Esophagus squamous epithelium (tissue), 5 donors: ENCODE measurements at places on chromosomes 4 and X. TPM values are rescaled to one million over a fixed set of nuclear protein-coding genes. Genes with fewer than 3 reads are reported as not detected.

GRCh38 chr4:139455126-139455538, 1.2 kb downstream of the RAB33B start:
- DNase-seq = no peak

Gene RTL9
- not detected for total RNA-seq

DNA sequence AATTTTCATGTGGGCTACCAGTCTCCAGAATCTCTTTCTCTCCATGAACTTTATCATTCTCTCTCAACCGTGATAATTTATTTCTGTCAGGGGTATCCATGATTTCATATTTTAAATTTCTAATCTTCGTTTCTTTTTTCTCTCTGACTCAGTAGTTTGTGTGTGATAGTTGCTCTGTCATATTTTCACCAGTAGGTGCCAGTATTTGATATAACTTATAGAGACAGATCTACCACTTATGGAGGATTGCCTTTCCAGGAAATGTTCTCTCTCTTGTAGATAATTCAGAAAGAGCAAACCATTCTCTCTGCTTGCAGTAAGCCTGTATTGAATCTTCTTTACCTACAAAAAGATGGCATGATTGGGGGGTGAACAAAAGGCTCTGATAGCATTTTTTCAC, 79.3 kb upstream of the DYNLT3 start:
- DNase-seq = no peak

DNA sequence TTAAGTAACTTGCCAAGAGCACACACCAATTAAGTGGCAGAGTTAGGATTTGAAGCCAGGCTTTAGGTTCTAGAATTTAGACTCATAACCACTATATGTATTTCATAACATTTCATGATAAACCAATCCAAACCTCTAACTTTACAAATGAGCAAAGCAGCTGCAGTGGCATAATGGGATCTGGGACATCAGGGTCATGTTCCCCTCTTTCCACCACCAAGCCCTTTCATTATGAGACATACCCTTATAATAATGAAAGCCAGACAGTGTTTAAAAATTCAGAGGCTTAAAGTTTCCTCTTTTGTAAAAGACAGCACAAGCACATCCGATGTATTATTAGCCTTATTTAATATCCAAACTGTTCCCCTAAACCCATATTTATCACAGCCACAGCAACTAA, 28.3 kb upstream of the AMELX start:
- DNase-seq = no peak

DNA sequence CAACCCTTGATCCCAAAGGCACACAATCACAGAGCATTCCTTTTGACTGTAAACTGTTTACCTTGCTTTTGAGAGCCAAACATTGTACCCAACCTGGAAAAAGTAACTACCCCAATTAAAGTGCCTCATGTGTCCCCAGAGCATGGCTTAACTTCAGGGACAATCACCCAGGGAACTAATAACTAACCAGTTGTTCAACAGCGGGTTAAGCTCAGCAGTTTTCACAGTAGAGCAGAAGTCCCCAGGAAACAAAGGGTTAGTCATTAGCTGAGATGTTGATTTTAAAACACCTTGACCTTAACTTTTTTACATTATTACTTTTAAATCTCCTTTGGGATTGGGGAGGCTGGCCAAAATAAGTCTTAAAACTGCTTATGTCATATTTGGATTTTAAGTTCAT, 94.8 kb downstream of the RELL1 start:
- DNase-seq = no peak

- DNase-seq = no peak
Observed at GRCh38 chrX:140715787-140716186, 6.2 kb downstream of the LINC00632 start.

DNA sequence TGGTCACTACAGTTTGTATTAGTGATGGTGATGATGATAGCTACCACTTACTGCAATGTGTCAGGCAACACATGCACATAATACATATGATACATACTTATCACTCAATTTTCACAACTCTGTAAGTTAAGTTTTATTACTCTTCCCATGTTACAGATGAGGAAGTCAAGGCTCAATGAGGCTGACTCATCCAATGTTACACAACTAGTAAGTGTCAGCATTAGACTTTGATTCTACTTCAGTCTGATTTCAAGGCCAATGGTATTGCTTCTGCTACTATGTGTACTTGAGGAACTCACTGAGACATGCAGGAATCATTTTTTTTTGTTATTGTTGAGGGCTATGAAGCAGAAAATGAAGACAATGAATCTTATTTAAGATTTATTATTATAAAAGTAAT, 96.4 kb upstream of the TRPC5OS start:
- DNase-seq = no peak

DNA sequence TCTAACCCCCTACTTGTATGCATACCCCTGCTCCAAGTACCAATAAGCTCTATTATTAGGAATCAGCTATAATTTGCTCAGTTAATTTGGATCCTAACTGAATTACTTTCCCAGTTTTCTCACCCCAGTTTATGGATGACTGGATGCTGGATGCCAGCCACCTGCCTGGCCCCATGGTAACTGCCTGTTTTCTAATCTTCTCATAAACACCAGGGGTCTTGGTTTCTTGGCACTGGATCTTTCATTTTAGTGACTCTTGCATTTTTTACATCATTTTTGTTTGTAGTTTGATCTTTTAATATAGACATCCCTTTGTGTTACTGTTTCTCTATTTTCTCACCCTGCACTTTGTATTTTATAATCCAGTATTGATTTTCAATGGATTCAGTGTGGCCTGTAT, 246.8 kb downstream of the ADGRL3 start:
- no peak for DNase-seq

- no peak for DNase-seq
Observed at GRCh38 chr4:119510395-119511149, 118.0 kb downstream of the PDE5A start.

DNA sequence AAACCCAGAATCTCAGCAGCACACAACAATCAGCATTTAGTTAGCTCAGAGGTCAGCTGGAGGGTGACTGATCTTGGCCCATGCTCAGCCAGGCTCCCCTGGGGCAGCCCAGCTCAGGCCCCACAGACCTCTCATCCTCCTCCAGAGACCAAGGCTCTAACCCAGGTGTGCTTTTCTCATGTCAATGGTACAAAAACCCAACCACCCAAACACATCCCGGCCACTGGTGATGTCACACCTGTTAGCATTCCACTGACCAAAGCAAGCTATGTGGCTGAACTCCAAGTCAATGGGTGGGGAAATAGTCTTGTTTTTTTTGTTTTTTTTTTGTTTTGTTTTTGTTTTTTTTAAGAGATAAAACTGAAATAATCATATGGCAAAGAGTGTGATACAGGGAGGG, 77.5 kb downstream of the CYTL1 start:
- no peak for DNase-seq

DNA sequence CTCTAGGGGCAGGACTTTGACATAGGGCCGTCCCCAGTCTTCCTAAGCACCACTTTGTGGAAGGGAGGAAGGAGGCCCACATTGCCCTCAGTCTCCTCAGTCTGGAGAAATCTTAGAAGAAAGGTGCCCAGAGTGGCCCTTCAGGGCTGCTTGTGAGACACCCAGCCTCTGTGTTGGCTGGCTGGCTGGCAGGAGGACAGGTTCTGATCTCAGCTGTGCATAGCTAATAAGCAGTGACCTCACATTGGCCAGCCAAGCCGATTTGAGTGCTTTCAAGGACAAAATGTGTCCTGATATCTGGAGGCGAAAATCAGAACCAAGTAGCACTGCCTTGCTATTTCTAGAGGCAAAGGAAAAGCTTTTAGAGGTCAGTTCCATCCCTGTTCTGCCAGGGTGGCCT, 211.5 kb downstream of the BCOR start:
- DNase-seq = no peak

Gene HTN1
- total RNA-seq = not detected

DNA sequence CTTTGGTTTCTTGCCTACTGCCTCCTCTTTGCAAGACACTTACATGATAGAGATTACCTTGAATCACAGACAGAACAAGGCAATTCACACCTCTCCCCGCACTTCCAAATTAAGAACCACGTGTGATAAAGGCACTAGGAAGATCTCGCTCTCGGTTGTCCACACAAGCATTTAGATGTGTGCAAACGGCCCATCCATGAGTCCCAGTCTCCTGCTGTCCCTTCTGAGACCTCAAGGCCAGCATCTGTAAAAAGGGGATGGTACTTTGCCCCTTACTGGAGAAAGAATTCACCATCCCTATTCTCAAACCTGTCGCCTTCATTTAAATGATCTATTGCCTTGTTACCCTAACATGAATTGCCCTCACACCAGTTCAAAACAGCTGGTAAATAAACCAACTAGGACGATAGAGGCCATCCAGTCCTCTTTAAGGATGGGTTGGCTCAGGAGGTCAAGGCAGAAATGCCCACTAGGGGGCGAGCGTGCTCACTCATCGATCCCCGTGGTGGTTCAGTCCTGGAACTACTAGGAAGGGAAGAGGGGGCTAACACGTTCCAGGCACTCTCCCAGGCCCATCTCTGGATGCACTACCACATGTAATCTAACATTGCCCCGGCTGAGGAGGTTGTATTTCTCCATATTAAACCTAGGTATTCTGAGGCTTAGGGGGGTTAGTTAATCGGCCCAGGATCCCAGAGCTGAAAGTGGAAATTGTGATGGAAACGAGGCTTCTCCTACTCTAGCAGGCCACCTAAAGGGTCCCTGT, 95.8 kb downstream of the DHX15 start:
- DNase-seq = no peak

DNA sequence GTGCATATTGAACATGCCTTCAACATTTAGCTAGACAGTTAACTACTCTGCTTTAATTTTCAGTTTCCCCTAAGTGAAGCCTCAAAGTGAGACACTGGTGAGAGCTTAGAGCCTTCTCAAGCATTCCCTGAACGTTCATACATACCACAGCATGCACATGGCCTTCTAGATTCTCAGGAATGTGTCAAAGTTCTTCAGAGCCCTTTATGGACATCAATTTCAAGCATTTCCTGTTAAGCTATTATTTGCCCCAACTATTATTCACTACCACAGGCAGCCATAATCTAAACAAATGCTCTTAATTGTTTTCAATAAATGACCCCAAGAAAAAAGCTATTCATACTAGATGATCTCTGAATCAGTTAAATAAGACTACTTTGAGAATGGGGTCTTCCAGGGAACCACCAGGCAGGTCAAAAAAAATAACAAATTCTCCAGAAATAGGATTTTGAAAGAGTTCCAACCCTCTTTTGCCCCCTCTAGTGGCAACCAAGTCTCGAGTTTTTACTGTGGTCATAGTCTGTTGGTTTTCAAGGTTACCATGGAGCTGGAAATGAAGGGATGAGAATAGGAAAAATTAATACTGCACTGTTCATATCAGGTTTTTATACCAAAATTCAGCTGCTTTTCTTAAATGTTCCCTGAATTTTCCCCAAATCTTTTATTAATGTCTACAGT, 235.4 kb downstream of the RAB28 start:
- DNase-seq = no peak

Gene KLHL5
- 16.9 TPM for total RNA-seq

Gene CT45A5
- total RNA-seq = not detected

Gene CITED1
- not detected for total RNA-seq

DNA sequence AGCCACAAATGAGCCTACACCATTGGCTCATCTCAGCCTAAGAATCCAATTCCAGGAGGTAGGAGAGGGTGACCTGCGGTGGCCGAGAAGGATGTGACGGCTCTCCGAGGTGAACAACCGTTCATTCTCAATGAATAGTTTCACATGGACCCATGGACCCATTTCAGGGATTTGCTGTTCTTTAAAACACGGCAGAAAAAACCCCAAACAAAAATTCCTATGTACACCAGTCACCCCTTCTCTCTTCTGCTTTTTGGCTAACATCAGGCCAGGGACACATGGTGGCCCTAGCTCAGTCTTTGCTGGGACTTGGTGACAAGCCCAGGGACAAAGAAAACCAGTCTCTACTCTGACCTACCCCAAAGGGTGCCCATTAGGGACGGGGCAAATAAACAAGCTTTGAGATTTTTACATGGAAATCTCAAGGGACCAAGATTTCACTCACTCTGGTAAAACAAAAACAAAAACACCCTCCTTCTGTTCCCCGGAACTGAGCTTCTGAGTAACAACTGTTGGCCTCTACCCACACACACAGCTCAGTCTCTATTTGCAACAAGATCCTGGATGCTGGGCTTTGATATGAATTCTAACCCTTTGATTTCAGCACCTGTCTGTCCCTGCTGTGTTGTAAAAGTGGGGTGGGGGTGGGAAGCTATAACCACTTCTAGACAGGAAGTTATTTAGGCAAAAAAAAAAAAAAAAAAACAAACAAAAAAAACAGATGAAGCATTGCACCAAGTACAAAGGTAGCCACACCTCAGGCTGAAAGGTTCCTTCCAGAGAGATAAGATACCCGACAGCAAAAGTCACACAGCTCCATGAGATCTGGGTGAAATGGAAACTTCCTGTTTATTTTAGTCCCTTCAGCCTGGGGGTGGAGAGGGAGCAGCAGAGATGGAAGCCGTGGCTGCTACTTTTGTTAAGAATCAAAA, 49.0 kb downstream of the DDX3X start:
- DNase-seq = no peak

Gene SUPT20HL1
- not detected for total RNA-seq

- no peak for DNase-seq
Observed at GRCh38 chr4:74975848-74976824, 43.2 kb downstream of the PARM1 start.

DNA sequence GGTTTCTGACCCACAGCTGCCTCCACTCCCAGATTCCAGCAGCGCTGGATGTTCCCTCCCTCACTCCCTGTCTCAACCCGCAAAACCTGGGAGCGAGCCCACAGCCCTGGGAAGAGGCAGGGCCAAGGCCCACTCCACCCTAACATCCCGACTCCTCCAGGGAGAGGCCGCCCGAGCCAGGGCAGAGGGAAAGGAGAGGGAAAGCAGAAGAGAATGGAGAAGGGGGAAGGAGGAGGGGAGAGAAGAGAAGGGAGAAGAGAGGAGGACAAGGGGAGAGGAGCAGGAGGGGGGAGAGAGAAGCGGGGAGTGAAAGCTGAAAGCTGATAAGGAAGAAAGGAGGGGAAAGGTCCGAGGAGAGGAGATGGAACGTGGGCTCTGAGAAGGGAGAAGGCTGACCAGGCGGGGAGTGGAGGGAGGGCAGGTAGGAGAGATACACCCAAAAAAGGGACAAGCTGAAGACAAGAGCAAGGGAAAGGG, 120.2 kb upstream of the PJA1 start:
- no peak for DNase-seq

GRCh38 chrX:124393238-124393637, 46.9 kb downstream of the SH2D1A start:
- no peak for DNase-seq

GRCh38 chrX:134407065-134407376, 52.9 kb upstream of the HPRT1 start:
- DNase-seq = no peak

Gene CXCL8
- total RNA-seq = 90.2 TPM

GRCh38 chr4:105887508-105887907, 7.8 kb upstream of the NPNT start:
- no peak for DNase-seq

DNA sequence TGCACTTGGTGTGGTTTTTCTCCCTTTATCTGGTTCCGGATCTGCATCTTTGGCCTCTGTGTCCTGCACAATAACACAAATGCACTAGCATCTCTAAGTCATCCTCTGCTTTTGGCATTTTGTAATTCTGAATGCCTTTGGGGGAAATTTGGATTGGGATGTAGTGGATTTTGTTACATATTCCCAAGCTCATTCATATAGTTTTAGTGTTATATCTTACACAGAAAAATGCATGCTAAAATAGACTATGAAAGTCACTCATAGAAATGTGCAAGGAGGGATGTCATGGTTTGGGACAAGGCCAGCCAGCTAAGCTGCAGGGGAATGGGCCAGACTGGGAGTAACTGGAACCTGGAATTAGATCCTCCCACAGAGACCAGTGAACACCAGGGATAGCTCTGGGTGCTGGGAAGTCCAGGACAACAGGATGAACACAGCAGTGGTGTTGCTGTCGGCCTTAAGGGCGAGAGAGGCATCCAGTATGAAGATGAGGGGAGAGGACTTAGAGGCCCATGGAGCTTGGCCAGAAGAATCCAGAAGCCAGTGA, 20.1 kb downstream of the ENPP6 start:
- DNase-seq = no peak
